ENCODE measurements at places on chromosomes 12 and 14. TPM values are rescaled to one million over a fixed set of nuclear protein-coding genes. Genes with fewer than 3 reads are reported as not detected.

PLEK2 gene
- total RNA-seq: not detected

PTPRB gene
- total RNA-seq: 0.05 TPM

DNA sequence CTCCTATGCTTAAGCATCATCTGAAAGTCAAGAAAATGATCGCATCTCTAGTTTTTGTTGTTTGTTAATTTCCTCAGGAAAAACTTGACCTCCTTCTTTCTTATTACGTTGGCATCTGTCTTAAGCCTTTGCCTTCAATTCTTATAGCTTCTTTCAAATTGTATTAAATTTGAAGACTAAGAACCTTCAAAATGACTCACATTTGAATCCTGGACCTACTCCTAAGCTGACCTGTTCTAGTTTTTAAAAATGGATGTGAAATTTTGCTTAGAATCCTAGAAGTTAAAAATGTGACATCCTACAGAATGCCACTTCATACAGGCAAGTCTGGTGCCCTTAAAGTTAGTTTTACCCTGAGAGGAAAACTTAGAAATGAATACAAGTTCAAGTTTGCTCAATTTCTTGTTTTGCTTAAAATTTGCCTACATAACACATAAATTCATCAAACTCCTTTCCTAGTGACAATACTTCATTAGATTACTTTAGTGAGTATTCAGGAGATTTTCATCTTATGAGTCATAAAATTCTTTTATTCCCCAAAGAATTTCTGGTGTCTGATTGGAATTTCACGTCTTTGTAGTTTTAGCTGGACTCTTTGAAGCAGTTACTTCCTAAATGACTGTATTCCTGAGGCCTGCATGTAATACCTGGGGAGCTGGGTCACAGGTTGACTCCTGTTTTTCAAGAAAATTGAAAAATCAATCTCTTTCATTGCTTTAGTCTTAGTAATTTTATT lies 152.3 kb downstream of the MSRB3 start:
- no peak for DNase-seq

DNA sequence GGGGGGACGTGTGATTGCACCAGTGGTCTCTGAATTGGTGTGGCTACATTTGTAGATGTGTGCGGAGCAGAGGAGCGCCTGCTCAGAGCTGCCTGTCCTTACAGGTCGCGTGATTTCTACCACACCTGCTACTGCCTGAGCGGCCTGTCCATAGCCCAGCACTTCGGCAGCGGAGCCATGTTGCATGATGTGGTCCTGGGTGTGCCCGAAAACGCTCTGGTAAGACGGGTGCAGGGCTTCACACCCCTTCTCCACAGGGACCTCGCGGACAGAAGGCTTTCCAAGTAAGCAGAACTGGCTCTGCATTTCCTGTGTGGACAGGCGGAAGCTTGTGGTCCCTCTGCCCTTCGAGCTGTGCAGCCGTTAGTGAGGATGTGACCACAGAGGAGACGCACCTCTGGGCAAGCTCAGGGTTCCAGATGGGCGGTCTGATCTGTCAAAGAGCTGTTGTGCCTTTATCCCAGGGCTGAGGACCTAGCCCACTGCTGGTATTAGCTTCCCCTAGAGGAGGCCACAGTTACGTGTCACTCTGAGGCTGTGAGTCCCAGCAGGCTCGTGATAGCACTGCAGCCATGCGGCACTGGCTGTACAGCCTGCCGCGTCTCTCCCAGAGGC lies 47.7 kb downstream of the MAX start:
- no peak for DNase-seq

DNA sequence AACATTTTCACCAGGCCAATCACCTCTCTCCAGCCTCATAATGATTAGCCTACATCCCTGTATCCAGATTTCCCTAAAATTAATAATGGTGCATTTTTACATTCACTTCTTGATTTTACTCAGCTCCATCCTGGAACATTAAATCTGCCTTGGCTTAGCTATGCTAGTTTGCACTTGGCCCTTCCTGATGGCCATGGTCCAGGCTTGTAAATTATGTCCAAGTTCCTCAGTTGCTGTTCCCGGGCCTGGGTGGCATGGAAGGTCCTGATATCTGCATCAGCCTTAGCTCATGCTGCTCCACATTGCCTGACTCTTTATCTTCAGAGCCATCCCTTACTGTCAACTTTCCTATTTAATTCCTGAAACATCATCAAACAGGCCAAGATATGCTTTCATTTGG lies 11.1 kb upstream of the METTL17 start:
- DNase-seq: no peak
